Stimulated activated CD8-positive, alpha-beta memory T cell treated with anti-CD3 and anti-CD28 coated beads, Interleukin-7, amount 100 ng/mL, for 4 hours (primary cell): ENCODE measurements at places on chromosomes 12 and 14.
A peak's percentile ranks its signal among the peaks of the same experiment; 100 is the strongest.

GRCh38 chr14:69741055-69741454 is 25.9 kb upstream of the SRSF5 start:
- DNase-seq: no peak

- no peak for DNase-seq
Observed at GRCh38 chr14:60637479-60638315, 11.6 kb downstream of the SIX1 start.

GRCh38 chr14:90674043-90674670 is 142.1 kb downstream of the TTC7B start:
- DNase-seq: no peak

DNA sequence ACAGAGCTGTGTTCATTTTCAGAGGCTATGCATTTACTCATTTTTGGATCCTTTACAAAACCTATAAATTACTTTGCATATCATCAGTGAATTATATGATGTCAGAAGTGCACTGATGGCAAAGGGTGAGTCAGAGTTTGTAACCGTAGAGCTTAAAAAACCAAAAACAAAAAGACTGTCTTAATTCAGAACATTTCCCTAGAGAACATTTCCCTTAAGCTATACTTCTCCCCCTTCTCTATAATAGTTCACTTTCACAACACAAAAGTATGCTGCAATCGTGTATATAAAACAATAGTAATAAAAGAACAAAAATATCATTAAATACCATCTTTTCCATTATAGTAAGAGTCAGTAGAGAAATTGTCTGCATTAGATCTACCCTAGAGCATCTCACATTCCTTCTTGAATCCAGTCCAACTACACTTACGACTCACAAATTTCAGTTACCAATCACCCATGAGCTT is 934.9 kb downstream of the LRFN5 start:
- no peak for DNase-seq

GRCh38 chr14:52919971-52920370 is 30.9 kb downstream of the FERMT2 start:
- no peak for DNase-seq

GRCh38 chr14:30138567-30138966 is 210.9 kb upstream of the PRKD1 start:
- no peak for DNase-seq

DNA sequence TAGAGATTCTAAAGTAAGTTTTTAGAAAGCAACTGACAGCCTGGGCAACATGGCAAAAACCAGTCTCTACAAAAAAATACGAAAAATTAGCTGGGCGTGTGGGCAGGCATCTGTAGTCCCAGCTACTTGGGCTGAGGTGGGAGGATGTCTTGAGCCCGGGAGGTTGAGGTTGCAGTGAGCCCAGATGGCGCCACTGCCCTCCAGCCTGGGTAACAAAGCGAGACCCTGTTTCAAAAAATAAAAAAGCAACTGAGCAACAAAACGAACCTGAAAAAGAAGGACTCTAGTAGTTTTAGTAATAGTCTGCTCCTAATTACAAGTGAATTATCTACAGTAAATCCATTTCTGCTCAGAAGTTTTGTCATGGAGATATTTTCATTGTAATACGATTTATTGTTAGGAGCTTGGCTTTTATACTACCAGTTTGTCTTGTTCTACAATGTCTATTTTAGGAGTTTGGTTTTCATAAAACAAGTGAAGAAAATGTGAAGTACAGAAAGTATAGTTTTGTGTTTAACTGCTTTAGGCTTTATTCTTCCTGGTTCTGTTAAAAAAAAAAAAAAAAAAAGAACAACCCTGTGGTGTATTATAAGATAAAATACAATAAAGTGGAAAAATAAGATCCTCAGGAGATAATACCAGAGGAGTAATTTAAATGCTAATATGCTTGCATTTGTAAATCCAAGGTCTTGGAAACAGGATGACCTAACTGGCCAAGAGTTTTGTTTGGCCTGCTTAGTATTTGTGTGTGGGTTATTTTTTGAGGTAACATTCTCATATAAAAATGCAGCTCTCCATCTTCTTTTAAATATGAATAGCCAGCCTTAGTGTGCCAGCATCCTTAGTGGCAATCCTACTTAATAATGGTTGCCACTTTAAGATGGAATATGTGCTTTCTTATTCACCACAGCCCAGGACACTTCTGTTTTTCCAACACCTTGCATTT is 2.8 kb downstream of the TMX1 start:
- no peak for DNase-seq

GRCh38 chr12:51009056-51009440 is 17.1 kb downstream of the SLC11A2 start:
- DNase-seq: peak; percentile 26

DNA sequence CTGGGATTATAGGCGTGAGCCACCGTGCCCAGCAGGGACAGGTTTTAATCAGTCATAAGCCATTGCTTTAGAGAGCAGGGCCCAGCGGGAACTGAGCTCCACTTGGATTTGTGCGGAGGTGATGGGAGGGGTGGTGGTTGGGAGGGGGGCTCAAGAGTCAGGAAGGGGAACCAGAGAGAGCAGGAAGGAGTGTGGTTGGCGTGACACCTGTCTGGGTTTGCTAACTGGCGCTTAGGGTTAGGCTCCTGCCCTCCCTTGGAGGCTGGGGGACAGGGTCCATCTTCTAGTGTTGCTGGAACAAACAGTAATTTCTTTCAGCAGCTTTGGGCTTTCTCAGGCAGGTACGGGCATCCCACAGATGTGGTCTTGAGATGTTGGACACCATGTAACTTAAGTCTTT is 7.5 kb upstream of the ALDH2 start:
- no peak for DNase-seq

DNA sequence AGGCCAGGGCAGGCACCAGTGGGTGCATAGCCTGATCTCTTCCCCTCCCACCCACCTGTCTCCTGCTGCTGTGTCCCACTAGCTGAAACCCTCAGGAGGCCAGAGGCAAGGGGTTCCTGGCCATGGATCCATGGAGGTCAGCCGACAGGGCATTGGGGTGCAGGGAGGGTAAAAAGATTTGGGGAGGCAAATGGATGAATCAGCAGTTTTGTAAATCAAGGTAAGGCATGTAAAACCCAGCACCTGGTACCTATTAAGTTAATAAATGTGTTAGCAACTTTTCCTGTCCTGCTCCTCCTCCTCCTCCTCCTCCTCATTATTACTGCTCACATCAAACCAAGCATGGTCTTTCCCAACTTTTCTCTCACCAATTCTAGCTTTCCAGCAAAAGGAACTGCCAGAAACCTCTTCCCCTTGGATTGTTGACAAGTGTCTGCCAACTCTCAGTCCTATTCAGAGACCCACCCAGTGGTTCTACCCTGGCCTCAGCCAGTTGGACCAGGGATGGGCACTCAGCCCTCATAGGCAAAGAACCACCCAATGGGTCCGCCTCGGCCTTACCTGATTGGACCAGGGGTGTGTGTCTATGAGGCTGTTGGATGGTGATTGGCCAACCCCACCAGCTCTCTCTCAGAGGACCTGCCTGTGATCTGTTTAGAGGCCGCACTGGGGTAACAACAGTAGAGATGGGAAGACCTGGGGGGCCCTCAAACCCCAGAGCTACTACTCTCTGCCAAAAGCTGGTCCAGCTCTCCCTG is 155.7 kb upstream of the GSC start:
- no peak for DNase-seq

DNA sequence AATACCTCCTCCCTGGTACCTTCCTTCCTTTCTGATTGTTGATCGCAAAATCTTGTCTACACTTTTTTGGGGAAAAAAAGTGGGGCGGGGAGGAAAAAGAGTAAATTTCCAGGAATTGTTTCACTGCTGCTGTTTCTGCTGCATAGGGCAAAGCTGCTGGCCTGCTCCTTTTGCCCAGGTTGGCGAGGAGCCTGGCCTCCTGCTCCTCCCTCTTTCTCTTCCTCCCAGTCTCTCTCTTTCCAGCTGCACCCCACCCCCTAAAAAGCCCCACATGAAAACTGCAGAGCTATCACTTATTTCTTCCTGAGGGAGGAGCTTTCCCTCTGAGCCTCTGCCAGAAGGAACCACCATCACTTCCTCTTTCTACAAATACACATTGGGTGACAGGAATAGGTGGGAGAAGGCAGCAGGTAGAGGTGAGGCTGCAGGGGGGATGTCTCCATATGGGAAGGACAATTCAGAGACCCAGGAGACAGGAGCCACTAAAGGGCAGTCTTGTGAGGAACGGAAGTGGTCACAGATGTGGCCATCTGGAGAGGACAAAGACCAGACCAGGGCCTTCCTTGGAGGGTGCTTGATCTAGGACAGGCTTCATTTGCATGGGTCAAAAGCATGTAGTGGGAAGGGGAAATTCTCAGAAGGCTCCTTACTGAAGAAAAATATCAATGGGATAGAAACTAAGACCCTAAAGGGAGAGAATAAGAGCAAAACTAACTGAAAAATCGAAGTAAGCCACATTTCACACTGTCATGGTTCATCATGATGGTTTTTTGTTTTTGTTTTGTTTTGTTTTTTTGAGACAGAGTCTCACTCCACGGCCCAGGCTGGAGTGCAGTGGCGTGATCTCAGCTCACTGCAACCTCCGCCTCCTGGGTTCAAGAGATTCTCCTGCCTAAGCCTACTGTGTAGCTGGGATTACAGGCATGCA is 14.8 kb downstream of the ZBTB39 start:
- DNase-seq: no peak

GRCh38 chr14:94748667-94749347 is 21.1 kb downstream of the GSC start:
- no peak for DNase-seq

- no peak for DNase-seq
Observed at GRCh38 chr12:119051474-119051873, 70.1 kb downstream of the SRRM4 start.

DNA sequence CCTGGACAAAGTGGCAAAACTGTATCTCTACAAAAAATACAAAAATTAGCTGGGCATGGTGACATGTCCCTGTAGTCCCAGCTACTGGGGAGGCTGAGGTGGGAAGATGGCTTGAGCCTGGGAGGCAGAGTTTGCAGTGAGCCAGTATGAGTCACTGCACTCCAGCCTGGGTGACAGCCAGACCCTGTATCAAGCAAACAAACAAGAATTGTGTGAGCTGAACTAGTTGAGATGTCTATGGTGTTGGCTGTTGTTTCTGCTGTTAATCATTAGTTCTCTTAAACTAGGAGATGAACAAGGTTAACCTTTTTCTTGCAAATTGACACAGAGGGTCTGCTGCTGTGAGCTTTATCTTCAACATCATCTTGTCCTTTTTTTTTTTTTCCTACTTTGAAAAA is 23.6 kb downstream of the RASSF3 start:
- DNase-seq: peak; percentile 32

DNA sequence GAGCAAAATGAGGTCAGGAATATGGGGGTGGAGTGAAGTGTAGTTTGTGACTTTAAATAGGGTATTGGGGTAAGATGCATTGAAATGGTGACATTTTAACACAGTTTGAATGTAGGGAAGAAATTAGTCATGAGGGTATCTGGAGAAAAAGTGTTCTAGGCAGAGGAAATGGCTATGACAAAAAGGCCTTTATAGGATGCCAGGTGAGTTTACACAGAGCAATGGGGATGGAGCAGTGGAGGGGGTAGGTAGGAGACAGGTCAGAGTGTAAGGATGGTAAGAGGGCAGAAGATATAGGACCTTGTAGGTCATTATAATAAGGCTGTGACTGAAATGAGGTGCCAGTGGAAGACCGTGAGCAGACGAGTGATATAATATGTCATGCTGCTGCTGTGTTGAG is 30.4 kb downstream of the HEATR5A start:
- DNase-seq: no peak

- DNase-seq: no peak
Observed at GRCh38 chr12:51131745-51132521, 41.0 kb downstream of the TFCP2 start.

- DNase-seq: no peak
Observed at GRCh38 chr12:29589286-29589820, 91.9 kb upstream of the OVCH1 start.

- DNase-seq: no peak
Observed at GRCh38 chr12:131034631-131035244, 81.0 kb downstream of the ADGRD1 start.

DNA sequence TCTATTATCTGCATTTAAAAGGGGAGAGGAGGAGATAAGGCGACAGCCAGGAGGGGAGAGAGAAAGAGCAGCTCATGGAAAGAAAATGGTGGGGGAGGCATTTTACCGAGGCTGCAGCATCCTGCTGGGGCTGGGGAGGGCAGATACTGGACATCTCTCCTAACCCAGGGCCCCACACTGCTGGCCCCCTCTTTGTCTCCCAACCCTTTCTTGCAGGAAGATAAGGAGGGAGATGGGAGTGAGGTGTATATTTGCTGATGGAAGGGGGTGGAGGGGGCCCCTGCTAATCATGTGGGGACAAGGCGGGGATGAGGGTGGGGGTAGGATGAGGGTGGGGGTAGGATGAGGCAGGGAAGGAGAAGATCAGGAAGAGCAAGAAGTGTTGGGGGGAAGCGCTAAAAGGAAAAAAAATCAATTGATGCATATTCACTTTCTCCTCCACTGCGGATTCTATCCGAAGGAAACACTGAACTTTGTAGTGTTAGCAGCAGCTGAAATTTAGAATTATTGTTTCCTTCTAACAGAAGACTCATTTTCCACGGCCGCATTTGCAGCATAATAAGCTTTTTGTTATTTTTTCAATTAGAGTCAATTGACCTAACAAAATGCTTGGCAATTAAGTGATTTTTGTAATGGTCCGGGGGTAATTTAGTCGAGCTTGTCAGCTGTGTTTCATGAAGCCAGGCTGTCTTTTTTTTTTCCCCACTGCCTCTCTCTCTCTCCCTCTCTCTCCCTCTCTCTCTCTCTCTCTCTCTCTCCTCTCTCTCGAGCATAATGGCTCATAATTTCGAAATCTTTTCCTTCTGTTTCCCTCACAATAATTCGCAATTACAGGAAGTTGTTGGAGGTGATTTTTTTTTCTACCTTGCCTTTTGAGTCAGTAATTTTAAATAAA is 1134.6 kb downstream of the BCL11B start:
- no peak for DNase-seq

GRCh38 chr14:30995689-30996088 is 29.8 kb upstream of the AP4S1 start:
- no peak for DNase-seq

- DNase-seq: no peak
Observed at GRCh38 chr12:119940897-119941296, 48.1 kb upstream of the BICDL1 start.

DNA sequence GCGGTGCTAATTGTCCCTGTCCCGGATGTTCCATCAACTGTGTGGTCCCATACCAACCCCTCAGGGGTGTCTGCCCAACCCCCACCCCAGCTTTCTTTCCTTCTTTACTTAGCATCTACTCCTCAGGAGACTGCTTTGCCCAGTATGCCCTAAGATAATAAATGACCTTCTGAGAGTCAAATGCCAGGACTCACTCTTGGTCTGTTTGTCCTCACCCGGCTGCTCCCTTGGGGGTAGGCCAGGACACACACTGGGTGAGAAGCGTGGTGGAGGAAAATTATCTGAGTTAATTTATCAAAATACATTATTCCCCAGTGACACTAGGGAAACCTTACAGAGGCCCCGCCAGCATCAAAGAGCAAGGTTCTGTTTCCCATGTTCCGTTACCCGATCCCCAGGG is 457.0 kb downstream of the RGS6 start:
- DNase-seq: no peak

DNA sequence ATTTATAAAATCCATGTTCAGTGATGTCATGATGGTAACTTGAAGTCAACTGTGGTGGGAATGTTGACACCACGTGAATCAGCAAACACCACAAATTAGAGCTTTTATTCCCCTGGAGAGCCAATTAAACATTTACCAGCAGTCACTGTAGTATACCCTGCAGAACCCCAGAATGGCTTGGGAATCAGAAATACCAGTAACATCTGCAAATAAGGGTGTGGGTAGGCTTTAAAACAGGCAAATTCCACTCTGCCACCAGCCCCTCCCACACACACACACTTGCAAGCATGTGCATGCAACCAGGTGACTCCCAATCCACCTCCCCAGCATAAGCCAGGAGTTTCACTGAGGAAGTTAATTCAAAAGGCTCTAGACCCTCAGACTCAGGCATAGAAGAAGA is 63.6 kb upstream of the TMEM263 start:
- no peak for DNase-seq
